ENCODE measurements at places on chromosomes 5 and 9. TPM values are rescaled to one million over a fixed set of nuclear protein-coding genes. Genes with fewer than 3 reads are reported as not detected.

Gene SPEF2
- 1.3 TPM for total RNA-seq

GRCh38 chr5:127820910-127821553, 117.8 kb downstream of the CCDC192 start:
- no peak overlapping the region for H3K27ac ChIP-seq
- no peaks in the 10 kb centered on the region for H3K27me3 ChIP-seq
- no peaks in the 10 kb centered on the region for H3K36me3 ChIP-seq
- no peaks in the 10 kb centered on the region for H3K4me1 ChIP-seq

Gene ADAMTS19
- 26.2 TPM for total RNA-seq

DNA sequence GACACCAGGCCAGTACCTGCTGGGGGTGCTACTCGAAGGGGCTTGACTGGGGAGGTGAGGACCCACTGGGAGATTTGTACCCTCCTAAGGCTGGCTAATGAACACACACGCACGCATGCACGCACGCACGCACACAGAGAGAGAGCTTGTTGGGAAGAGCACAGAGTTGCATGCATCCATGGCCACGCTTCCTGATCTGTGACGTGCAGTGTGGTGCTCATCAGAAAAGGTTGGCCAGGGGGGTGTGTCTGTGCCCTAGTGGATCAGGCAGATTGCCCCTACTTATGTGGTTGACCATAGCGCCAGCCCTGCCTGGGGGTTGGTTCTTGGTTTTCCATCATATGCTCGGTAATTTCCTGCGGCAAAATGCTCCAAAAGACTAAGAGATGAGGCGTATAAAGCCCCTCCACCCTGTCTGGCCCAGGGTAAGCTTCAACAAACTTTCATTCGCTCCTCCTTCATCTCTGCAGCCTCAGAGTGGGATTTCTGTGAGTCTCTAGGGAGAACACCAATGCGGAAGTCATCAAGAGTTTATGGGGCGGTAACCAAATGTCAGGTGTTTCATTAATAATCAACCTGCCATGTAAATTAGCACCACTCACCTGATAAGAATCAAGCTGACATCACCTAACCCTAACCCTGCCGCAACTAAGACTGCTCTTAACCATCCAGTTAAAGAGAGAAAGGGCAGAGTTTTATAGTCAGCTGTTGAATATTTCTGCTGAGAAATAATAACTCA, 8.0 kb upstream of the GFI1B start:
- H3K27ac ChIP-seq = no peak overlapping the region
- no peak for DNase-seq
- no peaks in the 10 kb centered on the region for H3K36me3 ChIP-seq

Gene DMRT2
- 0.93 TPM for total RNA-seq

DNA sequence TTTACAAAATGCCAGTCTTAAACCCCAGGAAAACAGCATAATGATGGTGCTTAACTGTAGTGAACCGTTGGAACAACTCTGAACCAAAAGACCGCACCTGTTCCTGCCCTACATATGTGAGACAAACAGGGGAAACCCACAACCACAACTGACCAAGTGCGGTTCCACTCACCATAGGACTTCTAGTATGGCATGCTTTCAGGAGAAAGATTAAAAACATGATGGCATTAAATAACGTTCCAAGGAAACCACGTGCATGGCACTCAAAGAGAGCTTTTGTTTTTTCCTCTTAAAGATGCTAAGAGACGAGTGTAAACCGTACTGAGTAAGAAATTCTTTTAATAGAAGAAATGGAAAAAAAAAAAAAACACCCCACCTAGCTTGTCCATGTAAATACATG, 119.8 kb downstream of the SSBP2 start:
- H3K4me3 ChIP-seq = no peak overlapping the region
- H3K27ac ChIP-seq = no peak overlapping the region
- H3K27me3 ChIP-seq = no peaks in the 10 kb centered on the region
- H3K4me1 ChIP-seq = no peaks in the 10 kb centered on the region
- H3K36me3 ChIP-seq = no peaks in the 10 kb centered on the region

- H3K36me3 ChIP-seq = no peaks in the 10 kb centered on the region
- no peaks in the 10 kb centered on the region for H3K27me3 ChIP-seq
- DNase-seq = no peak
- no peak overlapping the region for H3K27ac ChIP-seq
Observed at GRCh38 chr9:14372437-14373335, 58.7 kb upstream of the NFIB start.

Gene LURAP1L
- 1.6 TPM for total RNA-seq

DNA sequence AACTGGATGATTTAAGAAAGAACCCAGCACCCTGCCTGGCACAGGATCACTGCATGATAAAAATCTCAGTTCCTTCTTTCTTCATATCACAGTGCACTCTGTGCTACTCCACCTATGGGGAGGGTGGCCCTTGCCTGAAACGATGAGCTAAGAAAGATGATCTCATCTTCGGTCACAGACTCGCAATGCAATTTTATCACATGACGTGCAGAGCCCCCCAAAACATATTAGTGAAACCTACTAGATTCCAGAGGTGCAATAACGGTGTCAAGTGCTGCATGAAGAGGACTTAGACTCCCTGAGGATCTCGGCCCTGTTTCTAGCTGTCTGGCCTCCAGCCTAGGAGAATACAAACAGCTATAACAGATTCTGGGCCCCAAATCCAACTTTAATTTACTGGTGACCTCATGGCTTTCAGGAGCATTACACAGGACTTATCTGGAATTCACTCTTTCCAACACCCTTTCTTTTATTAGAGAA, 104.0 kb downstream of the EBF1 start:
- H3K4me3 ChIP-seq = no peak overlapping the region
- H3K4me1 ChIP-seq = no peaks in the 10 kb centered on the region
- H3K36me3 ChIP-seq = no peaks in the 10 kb centered on the region
- no peak for DNase-seq
- no peak overlapping the region for H3K27ac ChIP-seq

- no peak for DNase-seq
- no peak overlapping the region for H3K4me3 ChIP-seq
- H3K27me3 ChIP-seq = no peaks in the 10 kb centered on the region
Observed at GRCh38 chr5:134273642-134274395, 47.9 kb upstream of the PPP2CA start.

Gene SPINK7
- not detected for total RNA-seq

Gene ZDHHC12
- total RNA-seq = 32.8 TPM

- no peaks in the 10 kb centered on the region for H3K27me3 ChIP-seq
- no peaks in the 10 kb centered on the region for H3K36me3 ChIP-seq
- no peaks in the 10 kb centered on the region for H3K4me1 ChIP-seq
- no peak for DNase-seq
- H3K4me3 ChIP-seq = no peak overlapping the region
Observed at GRCh38 chr9:32171339-32171738, 213.1 kb upstream of the ACO1 start.

Gene ENHO
- total RNA-seq = 12.2 TPM

Gene RAB3C
- total RNA-seq = 18.3 TPM

GRCh38 chr5:7877851-7878250, 8.9 kb downstream of the MTRR start:
- no peak overlapping the region for H3K27ac ChIP-seq
- peaks cover 16% of the 10 kb centered on the region for H3K36me3 ChIP-seq
- H3K27me3 ChIP-seq = no peaks in the 10 kb centered on the region
- no peak for DNase-seq

Gene AJM1
- total RNA-seq = 0.86 TPM

DNA sequence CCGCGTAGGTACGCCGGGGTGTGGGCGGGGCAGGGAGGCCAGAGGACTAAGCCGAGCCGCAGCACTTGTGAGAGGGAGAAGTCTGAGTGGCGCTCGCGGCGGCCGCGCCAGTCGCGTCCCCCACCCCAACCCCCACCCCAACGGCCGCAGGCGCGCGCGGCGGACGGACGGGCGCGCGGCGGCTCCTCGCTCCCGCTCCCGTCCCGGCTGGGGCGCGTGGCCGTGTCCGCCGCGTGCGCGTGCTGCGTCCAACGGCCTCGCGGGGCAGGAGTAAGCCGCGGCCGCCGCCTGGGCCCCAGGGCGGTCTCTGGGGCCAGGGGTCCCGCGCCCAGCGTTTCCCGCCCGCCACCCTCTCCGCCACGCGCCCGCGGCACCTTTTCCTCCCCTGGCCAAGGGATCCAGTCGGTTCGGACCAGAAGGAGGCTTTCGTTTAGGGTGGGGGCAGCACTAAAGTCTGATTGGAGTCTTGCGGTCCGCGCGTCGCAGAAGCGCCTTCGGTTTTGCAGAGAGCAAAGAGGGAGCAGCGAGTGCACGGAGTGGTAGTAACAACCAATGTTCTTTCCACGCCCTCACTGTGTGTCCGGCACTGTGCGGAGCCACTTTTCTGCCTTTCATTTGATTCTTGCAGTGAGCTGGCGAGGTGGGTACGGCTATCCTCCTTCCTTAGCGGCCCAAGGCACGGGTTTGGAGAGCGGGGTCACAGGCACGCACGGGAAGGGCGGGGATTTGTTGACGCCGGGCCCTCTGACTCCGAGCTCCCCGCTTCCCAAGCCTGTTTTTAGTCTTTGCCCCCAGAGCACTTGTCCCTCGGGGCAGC, 483 bp downstream of the G3BP1 start:
- no peaks in the 10 kb centered on the region for H3K27me3 ChIP-seq
- peaks cover 7% of the 10 kb centered on the region for H3K4me1 ChIP-seq
- peak overlapping the region; percentile 90 for H3K27ac ChIP-seq
- 0 out of 2 replicates have a peak, but pooled peaks cover 4% of the 10 kb centered on the region for H3K36me3 ChIP-seq
- peak; percentile 53 for DNase-seq
- H3K4me3 ChIP-seq = peak overlapping the region; percentile 98

GRCh38 chr5:172501708-172502320, 47.5 kb upstream of the SH3PXD2B start:
- DNase-seq = peak; percentile 17
- no peaks in the 10 kb centered on the region for H3K4me1 ChIP-seq
- H3K27me3 ChIP-seq = no peaks in the 10 kb centered on the region
- H3K36me3 ChIP-seq = no peaks in the 10 kb centered on the region

GRCh38 chr9:8437876-8438275, 638.3 kb upstream of the DMAC1 start:
- H3K4me1 ChIP-seq = no peaks in the 10 kb centered on the region
- H3K27ac ChIP-seq = no peak overlapping the region
- no peaks in the 10 kb centered on the region for H3K27me3 ChIP-seq
- DNase-seq = no peak
- H3K36me3 ChIP-seq = no peaks in the 10 kb centered on the region
- no peak overlapping the region for H3K4me3 ChIP-seq

GRCh38 chr5:102772273-102772672, 17.2 kb downstream of the PAM start:
- H3K4me1 ChIP-seq = no peaks in the 10 kb centered on the region
- H3K27me3 ChIP-seq = no peaks in the 10 kb centered on the region
- H3K27ac ChIP-seq = no peak overlapping the region

Gene SPINK4
- not detected for total RNA-seq

Gene STPG3
- total RNA-seq = not detected

DNA sequence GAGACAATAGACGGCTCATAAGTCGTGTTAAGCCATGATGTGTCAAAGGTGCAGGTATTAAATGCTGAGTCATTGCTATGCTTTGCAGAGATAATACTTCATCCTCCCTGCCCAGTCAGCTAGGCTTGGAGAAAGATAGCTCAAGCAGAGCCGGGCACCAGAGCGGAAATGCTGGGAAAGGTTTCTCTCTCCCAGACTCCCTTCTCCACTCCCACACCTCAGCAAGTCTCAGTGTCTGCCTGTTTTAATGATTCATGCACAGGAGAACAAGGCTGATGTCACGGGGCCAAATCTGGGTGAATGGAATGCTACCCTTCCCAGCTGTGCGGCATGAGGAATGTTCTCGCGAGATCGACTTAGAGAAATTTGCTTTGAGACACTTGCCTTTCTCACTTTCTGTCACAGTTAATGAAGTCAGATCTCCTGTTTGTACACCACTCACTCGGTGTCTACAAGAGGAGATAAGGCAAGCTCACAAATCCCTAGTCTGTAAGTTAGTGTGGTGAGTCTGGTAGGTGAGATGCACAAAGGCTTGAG, 204.4 kb downstream of the EFNA5 start:
- DNase-seq = no peak
- H3K36me3 ChIP-seq = no peaks in the 10 kb centered on the region
- H3K4me1 ChIP-seq = peaks cover 27% of the 10 kb centered on the region
- H3K4me3 ChIP-seq = no peak overlapping the region
- no peak overlapping the region for H3K27ac ChIP-seq
- H3K27me3 ChIP-seq = no peaks in the 10 kb centered on the region

DNA sequence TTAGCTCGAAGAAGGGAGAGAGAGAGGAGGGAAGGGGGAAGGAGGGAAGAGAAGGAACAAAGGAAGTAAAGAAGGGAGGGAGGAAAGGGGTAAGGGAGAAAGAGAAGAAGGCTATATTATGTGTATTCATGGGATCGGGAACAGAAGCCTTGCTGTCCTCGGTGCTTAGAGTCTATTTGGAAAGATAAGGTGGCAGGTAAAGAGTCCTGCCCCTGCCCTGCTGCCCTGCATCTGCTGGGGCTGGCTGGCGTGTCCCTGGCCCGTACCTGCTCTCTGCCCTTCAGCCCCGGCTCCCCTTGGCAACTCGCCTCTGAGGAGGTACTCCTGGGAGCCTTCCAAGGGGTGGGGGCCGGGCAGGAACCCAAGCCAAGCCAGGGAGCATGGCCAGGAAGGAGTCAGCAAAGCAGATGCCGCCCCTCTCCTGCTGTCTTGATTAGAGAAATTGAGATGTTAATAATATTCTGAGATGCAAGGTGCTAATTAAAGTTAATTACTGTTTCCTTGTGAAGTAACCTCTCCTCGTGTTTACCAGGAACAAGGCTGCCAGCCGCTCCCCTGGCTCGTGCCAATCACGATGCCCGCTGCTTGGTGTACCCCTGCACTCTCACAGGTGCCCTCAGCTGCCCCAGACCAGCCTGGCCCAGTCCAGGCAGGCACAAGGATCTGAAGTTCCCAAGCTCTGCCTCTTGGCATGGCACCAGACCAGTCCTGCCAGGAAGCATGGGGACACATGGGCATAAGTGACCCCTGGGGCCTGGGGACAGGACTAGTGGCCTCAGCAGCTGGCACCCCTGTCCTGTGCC, 36.6 kb downstream of the PCDH1 start:
- H3K27me3 ChIP-seq = no peaks in the 10 kb centered on the region
- peaks cover 82% of the 10 kb centered on the region for H3K4me1 ChIP-seq
- no peaks in the 10 kb centered on the region for H3K36me3 ChIP-seq
- no peak overlapping the region for H3K4me3 ChIP-seq
- no peak for DNase-seq

GRCh38 chr5:159906943-159907342, 9.3 kb upstream of the ADRA1B start:
- no peaks in the 10 kb centered on the region for H3K36me3 ChIP-seq
- no peak for DNase-seq
- H3K27me3 ChIP-seq = no peaks in the 10 kb centered on the region
- no peak overlapping the region for H3K27ac ChIP-seq

Gene MEGF10
- 43.2 TPM for total RNA-seq

DNA sequence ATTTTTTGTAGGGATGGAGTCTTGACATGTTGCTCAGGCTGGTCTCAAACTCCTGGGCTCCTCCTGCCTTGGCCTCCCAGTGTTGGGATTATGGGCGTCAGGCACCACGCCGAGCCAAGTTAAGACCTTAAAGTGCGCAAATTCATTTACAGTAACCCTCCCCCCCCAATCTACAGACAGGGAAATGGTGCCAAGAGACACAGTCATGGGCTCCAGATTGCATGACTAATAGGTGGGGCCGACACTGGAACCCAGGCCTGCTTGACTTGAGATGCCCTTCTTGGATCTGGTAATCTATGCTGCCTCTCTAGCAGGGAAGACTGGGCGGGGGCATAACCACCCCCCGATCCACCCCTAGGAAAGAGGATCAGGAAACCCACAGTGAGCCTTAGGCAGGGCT, 19.5 kb downstream of the TTF1 start:
- no peak for DNase-seq
- no peak overlapping the region for H3K27ac ChIP-seq
- H3K36me3 ChIP-seq = peaks cover 65% of the 10 kb centered on the region
- no peak overlapping the region for H3K4me3 ChIP-seq
